Stimulated activated CD4-positive, alpha-beta T cell treated with anti-CD3 and anti-CD28 coated beads, Interleukin-12 subunit alpha, Interleukin-12 subunit beta, amount 100 ng/mL, for 24 hours (primary cell): ENCODE measurements at places on chromosomes 5 and 9.

- DNase-seq: no peak
These were observed 40.3 kb upstream of the SLC25A51 start for GRCh38 chr9:37944266-37944650.

GRCh38 chr9:18473652-18474279, at the start of gene ADAMTSL1:
Gene ADAMTSL1 (plus strand): TSS chr9:18474153. CDS start chr9:18474233, 80 bp downstream.
- DNase-seq: no peak

DNA sequence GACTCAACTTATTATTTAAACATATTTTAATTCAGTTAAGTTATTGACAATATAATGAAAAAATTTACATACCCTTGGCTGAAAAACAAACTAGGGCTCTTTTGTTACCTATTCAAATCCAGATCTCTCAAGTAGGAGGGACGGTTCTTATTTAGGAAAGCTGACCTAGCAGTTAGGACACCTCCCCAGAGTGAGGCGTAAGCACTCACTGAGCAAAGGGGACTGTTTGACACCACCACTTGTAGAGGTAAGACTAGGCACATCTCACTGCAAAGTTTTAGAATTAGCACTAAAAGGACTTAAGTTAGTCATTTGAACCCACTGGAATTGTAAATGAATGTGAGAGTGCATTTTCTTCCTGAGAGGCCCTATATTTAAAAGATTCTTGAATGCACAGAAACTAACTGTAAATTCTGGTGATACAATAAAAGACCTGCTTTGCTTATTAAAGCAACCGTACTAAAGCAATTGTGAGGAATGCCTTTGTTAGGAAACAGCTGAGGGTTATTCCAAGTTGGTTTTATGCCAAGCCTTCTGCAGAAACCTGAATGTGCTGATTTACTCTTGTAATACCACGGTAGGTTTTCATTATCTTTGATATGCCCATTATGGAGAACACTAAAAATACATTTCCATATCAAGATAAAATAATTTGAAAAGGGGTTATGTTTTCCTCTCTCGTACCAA, 16.2 kb downstream of the HACD4 start:
- no peak for DNase-seq

GRCh38 chr5:154823605-154824004, 26.8 kb downstream of the FAXDC2 start:
- no peak for DNase-seq

DNA sequence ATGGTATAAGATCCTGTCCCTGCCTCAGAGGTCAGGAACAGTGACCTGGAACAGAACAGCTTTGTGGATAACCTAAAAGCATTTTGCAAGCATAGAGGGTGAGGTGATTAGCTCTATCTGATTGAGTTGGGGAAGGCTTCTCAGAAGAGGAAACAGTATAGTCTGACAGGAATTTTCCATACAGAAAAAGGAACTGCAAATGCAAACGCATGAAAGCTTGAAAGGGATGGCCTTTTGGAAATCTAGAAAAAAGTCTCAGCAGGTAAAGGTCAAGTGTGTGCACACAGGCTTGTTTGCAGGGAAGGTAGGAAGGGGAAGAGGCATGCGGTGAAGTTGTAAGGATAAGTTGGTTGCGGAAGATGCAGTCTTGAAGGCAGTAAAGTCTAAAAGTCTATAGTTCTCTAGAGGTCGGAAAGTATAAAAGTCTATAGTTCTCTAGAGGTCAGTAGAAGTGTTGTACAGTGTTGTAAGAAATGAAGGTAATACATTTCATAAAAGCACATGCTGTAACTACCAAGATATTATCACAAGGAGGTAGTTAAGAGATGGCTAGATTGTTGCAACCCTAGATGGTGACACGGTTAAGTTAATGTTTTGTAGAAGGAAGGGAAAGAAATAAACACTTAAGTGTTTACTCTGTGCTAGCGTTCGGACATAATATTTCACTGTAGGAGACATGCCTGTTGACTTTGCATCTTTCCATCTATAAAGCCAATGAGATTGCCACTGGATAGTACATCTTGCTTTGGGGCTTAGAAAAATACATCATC, 16.7 kb upstream of the HSPB3 start:
- DNase-seq: no peak

DNA sequence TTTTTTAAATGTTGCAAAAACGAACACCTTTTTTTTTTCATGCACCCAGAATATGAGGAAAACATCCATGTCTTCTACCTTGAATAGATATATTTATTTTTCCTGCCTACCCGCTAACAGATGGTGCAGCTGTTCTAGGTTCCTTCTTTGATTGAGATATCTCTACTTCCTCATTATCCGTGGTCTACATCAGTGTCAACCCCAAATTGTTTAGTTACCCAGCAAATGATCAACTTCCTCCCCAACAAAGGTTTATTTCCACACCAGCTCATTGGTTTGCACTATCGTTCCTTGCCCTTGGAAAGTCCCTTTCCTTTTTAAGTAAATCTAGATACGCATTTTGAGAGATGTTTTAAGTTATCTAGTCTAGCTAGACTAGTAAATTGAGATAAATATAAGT, 166.4 kb downstream of the PRR16 start:
- DNase-seq: no peak

GRCh38 chr9:6450641-6451375, 37.8 kb downstream of the UHRF2 start:
- no peak for DNase-seq

DNA sequence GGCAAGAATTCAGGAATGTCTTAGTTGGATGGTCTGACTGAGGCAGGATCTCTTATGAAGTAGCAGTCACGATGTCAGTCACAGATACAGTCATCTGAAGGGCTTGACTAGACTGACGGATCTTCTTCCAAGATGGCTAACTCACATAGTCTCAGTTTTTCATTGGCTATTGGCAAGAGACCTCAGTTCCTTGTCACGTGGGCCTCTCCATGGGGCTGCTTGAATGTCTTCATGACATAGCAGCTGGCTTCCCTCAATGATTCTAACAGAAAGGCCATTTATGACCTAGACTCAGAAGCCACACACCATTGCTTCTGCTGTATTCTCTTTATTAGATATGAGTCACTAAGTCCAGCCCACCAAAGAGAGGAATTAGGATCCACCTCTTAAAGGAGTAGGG, 4.7 kb downstream of the APC start:
- no peak for DNase-seq

DNA sequence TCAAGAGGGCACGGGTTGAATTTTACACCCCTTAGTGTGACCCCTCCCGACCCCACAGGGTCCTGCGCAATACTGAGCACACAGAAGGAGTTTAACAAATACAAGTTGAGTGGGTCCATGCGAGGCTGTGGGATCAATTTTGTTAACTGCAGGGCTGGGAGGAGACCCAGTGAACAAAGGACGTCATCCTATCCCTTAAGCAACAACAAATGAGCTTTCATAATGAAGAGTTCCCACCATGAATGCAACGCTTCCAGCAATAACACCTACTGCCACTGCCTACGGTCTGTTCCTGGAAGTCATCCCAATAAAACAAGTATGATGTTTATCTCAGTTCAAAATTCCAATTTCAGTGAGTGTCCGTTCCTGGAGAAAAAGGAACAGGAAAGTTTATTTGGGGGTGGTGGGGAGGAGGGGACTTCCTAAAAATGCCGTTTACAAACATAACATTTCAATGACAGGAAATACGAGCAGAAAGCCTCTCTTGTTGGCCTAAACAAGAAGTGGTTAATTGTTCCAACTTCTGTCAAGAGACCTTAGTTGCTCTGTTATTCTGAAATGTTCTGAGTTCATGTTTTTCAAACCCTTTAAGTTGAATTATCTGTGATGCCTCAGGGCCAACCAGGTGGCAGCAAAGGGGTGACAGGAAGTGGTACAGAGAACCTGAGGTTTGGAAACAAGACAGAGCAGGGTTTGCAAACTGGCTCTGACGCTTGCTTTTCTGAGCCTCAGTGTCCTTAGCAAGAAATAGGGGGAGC, 65.8 kb upstream of the PLPP6 start:
- no peak for DNase-seq
